AG09309 (cell line): ENCODE measurements at places on chromosomes 13 and 19.

DNA sequence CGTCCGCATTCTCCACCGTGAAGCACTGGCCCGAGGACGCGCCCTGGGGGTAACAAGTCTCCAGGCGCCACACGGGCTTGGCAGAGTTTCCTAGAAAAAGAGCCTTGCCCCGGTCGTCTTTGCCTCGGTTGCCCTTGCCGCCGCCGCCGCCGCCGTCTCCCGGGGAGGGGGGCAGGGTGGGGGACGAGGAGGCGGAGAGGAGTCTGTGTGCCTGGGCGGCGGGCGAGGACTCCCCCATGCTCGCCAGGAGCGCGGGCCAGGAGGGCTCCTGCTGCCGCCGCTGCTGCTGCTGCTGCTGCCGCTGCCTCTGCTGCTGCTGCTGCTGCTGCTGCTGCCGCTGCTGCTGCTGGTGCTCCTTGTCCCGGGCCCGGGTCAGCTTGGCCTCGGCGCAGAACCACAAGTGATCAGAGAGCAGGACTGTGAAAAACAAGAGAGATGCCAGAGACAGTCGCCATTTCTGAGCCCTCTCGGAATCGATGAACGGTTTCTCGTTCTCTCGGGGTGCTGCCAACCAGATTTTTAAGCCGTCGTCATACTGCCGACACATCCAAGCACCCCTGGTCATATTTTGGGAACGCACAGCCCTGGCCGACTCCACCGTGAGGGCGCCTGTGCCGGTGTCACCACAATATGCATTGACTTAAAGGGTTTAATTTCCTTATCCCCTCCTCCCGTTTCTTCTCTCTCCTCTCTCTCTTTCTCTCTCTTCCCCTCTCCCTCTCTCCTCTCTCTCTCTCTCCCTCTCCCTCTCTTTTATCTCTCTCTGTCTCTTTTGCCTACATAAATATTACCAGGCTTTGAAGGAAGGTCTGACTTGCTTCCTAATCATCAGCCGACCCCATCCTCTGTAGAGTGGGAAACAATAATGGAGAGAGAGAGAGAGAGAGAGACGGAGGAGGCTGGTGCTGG lies 349.1 kb downstream of the LIG4 start:
- no peak for DNase-seq

DNA sequence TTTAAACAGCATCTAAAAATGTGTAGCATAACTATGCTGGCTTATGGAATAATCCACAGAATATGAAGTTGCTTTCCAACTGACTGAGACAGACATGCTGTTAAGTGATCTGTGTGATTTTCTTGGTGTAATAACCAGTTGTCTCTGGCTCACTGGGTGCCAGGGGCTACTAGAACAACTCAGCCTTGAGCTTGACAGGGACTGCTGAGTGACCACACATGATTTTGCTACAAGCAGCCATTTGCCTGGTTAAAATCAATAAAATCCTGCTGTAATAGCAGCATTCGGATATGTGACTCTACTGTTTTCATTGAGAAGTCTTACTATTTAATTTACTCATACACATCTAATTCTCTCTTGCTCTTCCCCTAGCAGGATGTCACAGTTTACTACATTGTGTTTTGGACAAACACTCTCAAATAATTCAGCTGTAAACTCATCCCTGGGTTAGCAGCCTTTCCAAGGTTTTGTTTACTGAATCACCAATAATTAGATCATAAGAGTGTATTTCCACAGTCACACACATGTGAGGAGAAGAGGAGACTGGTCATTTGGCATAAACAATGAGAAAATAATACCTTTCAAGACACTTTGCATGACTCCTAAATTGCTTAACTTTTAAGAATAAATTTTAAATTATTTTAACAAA lies 426.2 kb downstream of the PCDH9 start:
- DNase-seq: no peak

DNA sequence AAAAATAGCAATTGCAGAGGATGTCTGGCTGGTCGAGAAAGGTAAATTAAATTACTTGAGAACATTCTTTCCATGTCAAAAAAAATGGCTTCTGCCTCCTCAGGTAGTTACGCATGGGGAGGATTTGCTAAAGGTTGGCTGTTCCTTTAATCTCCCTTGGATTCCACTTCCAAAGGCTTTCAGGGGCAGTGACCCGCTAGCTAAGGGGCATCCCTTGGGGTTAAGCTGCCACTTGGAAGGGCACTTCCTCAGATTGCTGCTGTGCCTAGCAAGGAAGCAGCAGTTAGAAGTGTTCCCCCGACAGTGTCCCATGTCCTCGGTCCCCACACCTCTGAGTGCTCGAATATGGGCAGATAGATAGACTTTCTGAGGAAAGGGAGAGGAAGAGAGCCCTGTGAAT lies 108.5 kb downstream of the RGCC start:
- no peak for DNase-seq

- no peak for DNase-seq
Measured at GRCh38 chr19:17718947-17719711, at the start of gene MAP1S. Gene MAP1S, plus strand, starts transcription at chr19:17719480. Its CDS starts 23 bp downstream, at chr19:17719503.

- no peak for DNase-seq
Measured at GRCh38 chr13:107576430-107576829, 638.9 kb downstream of the LIG4 start.

- no peak for DNase-seq
Measured at GRCh38 chr13:113143466-113144254, 14.8 kb upstream of the PROZ start.

DNA sequence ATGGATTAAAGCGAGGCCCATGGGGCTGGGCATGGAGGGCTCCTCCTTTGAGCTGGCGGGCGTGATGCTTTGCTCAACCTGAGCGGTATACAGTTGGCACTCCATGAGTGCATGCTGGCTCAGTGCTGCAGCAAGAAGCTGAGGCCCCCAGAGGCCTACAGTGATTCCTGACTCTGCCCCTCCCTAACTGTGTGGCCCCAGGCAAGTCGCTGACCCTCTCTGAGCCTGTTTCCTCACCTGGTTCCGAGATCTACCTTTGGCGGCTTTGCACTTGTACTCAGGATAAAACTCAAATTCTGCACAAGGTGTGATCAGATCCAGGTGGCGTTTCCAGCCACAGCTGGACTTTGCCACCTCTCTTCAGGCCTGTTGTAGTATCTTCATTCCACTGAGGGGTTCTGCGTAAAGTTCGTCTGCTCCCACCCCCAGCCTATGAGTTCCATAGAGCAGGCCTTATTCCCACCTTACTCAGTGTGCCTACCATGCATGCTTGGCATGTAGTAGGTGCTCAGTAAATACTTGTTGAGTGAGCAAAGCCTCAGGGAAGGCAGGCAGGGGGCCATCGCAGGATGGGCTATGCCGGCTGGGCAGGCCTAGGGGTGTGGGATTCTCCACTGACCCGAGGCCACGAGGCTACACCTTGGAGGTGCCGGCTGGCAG lies 7.9 kb downstream of the LRP3 start:
- no peak for DNase-seq

GRCh38 chr19:6868351-6868750 lies 19.0 kb upstream of the ADGRE1 start:
- no peak for DNase-seq

DNA sequence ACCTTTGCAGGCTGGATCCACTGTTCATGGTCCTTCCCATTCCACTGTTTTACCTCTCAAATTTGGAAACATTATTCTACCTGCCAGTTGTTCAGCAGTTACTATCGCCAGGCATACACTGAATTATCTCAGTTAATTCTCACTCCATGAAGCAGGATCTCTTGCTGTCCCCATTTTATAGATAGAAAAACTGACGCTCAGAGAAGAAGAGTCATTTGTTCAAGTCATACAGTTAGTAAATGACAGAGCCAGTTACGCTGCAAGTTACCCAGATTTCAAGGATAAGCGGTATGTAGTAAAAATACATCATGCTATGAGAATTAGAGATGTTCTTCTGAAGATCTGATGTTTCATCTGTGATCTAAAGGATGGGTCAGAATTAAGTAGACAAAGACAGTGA lies 40.2 kb upstream of the IGSF23 start:
- no peak for DNase-seq
